ENCODE measurements at places on chromosomes 12 and 14.

DNA sequence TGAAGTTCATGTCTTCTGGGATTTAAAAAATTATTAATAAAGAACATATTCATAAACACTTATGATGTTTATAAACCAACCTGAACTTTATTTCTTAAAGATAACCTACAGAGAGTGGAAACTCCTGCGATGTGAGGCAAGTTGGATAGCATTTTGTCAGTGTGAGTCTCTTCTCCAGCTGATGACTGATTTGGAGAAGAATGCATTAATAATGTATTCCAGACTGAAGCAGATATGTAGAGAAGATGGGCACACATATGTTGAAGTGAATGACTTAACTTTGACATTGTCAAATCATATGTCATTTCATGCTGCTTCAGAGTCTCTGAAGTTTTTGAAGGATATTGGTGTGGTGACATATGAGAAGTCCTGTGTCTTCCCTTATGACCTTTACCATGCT, 7.3 kb downstream of the HELB start:
- DNase-seq = no peak

DNA sequence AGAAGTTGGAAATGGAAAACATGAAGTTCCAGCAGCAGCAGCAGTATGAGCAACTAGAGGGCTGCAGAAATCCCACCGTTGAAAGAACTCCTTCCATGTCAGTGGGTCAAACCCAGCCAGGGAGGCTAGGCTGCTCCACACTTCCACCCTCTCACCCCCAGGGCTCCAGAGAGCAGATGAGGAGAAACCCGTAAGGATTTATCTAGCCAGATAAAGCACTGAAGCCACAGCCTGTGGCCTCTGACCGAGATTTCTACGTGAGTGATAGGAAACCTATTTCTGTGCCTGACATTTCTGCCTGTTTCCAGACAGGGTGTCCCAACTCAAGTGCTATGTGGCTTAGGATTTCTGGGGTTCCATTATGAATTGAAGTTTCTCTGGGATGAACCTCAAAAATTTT, 100.0 kb upstream of the EEA1 start:
- DNase-seq = no peak

DNA sequence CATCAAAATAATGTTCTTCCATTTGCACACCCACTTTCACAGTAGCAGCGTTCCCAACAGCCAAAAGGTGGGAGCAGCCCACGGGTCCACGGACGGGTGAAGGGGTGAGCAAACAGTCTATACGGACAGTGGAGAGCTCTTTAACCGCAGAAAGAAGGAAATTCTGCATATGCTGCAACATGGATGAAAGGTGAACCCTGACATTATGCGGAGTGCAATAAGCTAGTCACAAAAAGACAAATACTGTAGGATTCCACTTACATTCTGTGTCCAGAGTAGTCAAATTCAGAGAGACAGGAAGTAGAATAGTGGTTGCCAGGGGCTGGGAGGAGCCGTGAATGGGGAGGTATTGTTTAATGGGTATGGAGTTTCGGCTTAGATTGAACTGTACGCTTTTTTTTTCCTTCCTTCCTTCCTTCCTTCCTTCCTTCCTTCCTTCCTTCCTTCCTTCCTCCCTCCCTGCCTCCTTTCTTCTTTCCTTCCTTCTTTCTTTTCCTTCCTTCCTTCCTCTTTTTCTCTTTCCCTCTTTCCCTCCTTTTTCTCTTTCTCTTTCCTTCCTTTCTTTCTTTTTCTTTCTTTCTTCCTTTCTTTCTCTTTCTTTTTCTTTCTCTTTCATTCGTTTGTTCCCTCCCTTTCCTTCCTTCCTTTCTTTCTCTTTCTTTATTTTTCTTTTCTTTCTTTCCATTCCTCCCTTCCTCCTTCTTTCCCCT, 15.8 kb upstream of the ANKRD9 start:
- DNase-seq = no peak

GRCh38 chr12:131565267-131566015, 145.4 kb upstream of the SFSWAP start:
- no peak for DNase-seq

DNA sequence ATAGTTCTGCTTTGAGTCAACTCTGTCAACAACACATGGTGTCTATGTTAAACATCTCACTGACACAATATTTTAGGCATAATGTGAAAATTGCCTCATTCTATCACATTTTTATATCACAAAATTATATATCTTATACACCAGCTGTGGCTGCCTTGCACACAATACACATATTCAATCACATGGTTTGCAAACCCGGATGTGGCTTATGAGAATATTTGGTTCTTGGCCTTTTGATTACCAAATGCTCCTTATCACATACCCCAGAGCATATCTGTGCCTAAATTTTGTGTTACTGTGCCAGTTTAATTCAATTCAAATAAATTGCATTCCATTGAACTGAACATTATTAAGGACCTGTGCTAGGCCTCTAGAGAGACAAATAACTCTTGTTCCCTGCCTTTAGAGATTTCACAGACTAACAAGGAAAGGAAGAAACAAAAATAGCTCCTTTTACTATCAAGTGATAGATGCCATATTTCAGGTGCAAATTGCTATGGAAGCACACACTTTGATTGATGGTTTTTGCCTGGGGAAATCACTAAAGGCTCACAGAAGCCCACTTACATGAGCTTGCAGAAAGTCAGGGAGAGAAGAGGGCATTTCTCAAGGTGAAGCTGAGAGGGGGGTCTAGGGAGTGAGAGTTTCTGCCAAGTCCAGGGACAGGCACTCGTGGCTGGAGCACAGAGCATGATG, 63.4 kb downstream of the PPP1R36 start:
- no peak for DNase-seq

DNA sequence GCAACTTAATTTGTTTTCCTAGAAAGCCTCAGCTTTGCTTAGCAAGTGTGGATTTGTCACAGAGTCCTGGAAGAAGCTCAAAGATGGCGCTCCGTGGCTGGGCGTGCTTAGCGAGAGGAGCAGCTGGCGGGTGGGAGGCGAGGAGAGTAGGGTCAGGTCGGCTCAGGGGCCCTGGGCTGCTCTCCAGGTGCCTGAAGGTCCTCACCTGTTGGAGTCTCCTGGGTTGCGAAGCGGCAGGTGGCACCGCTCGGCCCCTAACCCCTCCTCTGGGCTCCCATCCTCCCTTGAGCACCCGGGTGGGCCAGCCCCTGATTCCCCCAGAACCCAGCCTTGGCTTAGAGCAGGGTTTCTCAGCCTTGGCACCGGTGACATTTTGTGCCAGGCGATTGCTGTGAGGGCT, 25.1 kb downstream of the LRTM2 start:
- DNase-seq = no peak

DNA sequence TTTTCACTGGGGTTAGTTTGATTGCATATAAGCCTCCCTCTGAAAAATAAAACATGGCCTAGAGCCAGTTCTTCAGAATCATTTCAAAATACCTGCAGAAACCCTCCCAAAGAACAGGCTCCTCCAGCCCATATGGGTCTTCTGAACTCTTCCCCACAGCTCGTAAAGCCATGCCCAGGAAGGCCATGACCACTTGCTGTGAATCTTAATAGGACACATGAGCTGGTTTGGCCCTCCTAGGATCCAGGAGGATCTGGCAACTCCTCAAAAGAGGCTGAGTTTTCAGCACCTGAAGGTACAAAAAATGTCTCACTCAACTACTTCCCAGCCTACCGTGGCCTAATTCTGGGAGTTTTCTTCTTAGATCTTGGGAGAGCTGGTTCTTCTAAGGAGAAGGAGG, 2.4 kb downstream of the MYBPC1 start:
- no peak for DNase-seq

GRCh38 chr14:57659052-57659451, 165.4 kb upstream of the CCDC198 start:
- DNase-seq = no peak

DNA sequence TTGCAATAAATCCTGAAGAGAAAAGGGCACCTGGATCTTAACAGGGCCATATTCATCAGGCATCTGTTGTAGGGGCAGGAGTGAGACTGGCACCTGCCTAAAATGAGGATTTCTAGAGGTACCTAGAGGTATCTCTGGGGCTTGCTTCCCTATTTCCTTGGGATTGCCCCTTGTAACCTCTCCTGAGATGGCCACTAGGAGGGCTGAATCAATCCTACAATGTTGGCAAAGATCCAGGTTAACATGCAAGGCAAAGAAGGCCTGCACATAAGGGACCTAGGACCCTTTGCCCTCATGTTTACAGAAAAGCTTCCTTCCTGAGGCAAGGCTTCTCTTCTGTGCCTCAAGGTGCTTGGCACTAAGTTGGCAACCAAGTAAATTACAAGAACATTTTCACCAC, 25.8 kb upstream of the CLEC4E start:
- DNase-seq = no peak

DNA sequence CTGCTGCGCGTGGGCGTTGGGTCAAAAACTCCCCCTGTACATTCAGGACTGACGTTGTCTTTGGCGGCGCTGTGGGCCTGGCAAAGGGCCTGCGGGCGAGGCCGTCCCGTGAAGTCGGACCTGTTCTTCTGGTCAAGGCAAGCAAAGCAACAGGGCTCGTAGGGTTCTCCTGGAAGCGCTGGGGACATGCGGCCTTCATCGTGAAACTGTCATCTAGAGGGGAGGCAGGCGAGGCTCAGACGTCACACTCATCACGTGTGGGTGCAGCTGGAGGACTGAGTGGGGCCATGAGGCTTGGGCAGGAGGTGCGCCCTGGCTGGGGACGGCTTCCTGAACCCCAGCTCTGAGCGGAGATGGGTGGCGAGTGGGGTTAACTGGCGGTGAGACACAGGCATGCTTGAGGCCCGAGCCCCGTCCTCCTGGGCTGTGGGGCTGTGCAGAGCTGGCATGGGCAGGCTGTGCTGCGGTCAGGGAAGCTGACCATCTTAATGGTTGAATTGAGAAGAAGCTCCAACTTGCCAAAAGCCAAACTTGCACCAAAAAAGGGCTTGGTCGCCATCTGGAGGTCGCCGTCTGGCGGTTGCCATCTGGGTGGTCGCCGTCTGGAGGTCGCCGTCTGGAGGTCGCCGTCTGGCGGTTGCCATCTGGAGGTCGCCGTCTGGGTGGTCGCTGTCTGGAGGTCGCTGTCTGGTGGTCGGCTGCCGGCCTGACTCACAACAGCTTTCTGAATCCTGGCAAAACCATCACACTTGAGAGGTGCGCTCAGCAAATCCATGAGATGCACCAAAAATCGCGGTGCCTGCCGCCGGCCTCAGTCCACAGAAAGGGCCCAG, 66.2 kb downstream of the NOC4L start:
- no peak for DNase-seq

DNA sequence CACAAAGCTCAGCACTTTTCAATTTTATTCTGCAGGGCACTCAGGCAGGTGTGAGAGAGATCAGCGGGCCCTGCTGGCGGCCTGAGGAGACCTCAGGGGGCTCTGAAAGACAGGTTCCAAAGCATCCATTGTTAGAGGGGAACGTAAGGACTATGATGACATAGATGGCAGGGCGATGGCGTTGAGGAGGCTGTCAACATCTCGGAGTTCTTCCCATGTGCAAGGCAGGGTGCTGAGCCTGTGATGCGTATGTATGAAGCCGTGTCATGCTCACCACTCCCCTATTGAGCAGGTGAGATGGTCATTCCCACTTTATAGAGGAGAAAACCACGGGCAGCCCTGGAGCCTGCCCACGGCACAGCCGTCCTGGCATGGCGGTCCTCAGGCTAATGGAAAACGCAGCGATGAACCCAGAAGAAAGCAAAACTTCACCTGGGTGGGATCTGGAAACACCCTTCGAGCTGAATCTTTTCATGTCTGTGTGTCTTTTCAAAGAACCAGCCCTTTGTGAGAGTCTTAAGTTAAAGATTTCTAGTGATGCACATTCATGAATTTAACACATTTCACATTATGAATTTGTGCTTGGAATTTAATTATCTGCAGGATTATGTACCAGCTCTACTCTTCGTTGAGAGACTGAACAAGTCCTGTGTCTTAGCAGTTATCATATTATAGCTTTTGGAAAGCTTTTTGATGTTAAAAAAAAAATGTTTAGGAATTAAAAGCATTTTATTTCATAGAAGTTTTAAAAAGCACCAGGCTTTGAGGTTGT, 64.7 kb downstream of the RIMBP2 start:
- no peak for DNase-seq

GRCh38 chr12:107436836-107437235, 248.8 kb upstream of the PWP1 start:
- no peak for DNase-seq

DNA sequence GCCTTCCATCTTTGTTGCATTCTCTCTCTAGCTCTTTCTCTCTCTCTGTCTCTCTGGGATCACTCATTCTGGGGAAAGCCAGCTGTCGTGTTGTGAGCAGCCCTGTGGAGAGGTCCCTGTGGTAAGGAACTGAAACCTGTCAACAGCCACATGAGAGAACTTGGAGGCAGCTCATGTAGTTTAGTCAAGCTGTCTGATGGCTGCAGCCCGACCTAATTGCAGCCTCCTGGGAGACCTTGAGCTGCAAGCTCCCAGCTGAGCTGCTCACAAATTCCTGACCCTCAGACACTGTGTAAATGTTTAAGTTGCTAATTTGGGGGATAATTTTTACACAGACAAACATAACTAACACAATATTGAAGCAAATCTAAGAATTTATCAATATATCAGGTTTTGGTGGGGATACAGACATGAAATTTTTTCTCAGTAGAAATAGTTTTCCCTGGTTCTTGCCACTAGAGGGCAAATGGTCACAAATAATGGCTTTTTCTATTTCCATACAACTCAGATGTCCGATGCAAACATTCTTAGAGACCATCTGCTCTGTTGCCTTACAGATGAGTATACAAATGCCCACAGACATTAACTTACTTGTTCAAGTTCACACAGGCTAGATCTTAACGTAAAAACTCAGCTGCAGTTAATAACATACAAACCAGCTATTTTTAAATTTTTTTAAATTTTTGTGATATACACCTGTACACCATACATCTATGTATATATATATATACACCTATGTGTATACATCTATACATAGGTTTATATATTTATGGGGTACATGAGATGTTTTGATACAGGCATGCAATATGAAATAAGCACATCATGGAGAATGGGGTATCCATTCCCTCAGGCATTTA, 15.5 kb upstream of the KRR1 start:
- DNase-seq = peak; percentile 66

DNA sequence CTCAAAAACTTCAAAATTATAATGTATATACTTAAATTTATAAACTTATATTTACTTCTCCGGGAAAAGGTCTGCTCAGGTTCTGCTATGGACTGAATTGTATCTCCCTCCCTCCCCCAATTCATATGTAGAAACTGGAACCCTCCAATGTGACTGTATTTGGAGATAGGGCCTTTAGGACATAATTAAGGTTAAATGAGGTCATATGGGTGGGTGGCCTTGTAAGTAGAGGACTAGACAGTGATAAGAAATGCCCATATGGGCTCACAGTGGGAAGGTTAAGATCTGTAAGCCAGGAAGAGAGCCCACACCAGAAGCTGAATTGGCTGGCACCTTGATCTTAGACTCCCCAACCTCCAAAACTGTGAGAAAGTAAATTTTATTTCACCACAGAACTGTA, 84.5 kb downstream of the TAOK3 start:
- DNase-seq = no peak

GRCh38 chr12:110699591-110700445, 10.9 kb upstream of the HVCN1 start:
- DNase-seq = no peak

- peak; percentile 64 for DNase-seq
These were observed 276.3 kb upstream of the FAR2 start for GRCh38 chr12:28872654-28873268.

- no peak for DNase-seq
These were observed 24.1 kb downstream of the TMEM229B start for GRCh38 chr14:67464377-67464776.
